ENCODE measurements at places on chromosomes 5 and 9. TPM values are rescaled to one million over a fixed set of nuclear protein-coding genes. Genes with fewer than 3 reads are reported as not detected.

DNA sequence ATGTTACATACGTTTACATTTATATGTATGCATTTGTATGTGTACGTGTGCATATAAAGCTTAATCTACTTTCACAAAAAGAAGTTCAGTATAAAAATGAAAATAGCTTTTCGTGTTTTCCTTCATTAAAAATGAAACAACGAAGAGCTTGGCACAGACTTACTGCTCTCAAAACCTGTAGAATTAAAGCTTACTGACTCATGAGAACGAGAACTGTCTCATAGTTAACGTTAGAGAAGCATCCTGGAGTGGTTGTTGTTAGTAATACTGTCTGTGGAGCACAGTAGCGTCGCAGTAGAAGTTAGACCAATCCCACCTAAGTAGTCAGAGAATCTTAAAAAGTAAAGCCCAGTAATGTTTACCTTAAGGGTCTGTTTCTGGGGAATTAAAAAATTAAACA is 1.3 kb downstream of the MAT2B start:
- peak overlapping the region; percentile 64 for H3K27ac ChIP-seq
- peaks cover 24% of the 10 kb centered on the region for H3K4me1 ChIP-seq
- peak overlapping the region; percentile 50 for H3K4me3 ChIP-seq
- no peak for DNase-seq

- no peak for DNase-seq
- H3K36me3 ChIP-seq: no peaks in the 10 kb centered on the region
- H3K27me3 ChIP-seq: no peaks in the 10 kb centered on the region
- H3K4me3 ChIP-seq: no peak overlapping the region
- peak overlapping the region; percentile 50 for H3K27ac ChIP-seq
- H3K4me1 ChIP-seq: peaks cover 14% of the 10 kb centered on the region
Measured at GRCh38 chr5:102762562-102763227, 7.6 kb downstream of the PAM start.

- H3K27me3 ChIP-seq: no peaks in the 10 kb centered on the region
- no peak overlapping the region for H3K27ac ChIP-seq
- no peaks in the 10 kb centered on the region for H3K4me1 ChIP-seq
- no peak for DNase-seq
Measured at GRCh38 chr9:123471843-123472570, 116.0 kb downstream of the CRB2 start.

DNA sequence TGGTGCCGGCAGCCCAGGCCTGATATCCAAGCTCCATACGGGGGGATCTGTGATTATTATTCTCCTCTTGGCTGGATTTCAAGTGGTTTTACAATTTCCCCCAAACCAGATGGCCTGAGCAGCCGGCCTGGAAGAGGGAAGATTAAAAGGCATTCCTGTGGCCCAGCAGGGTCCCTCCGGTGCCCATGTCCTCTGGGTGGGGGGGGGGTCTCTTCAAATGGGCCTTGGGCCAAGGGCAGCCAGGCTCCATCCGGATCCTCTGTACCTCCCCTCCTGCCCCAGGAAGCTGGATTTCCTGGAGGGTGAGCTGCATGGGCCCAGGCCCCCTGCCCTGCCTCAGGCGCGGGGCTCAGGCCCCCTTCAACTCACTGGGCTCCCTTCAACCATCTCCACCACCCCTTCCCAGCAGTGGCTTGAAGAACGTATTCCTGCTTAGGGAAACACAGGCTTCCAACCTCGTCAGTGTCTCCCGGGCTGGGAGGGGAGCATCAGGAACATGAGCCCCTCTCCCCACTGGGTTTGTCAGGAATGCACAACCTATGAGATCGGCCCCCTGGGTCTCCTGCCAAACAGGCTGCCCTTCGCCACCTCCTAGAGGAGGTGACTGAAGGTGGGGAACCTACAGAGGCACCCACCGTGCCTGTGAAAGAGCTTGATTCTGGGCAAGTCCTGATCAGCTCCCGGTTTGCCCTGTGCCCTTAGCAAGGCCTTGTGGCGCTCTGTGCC is 62.9 kb upstream of the ORM1 start:
- no peaks in the 10 kb centered on the region for H3K36me3 ChIP-seq
- no peaks in the 10 kb centered on the region for H3K4me1 ChIP-seq
- no peaks in the 10 kb centered on the region for H3K27me3 ChIP-seq
- no peak for DNase-seq
- H3K4me3 ChIP-seq: no peak overlapping the region

Gene IL3
- total RNA-seq: not detected

DNA sequence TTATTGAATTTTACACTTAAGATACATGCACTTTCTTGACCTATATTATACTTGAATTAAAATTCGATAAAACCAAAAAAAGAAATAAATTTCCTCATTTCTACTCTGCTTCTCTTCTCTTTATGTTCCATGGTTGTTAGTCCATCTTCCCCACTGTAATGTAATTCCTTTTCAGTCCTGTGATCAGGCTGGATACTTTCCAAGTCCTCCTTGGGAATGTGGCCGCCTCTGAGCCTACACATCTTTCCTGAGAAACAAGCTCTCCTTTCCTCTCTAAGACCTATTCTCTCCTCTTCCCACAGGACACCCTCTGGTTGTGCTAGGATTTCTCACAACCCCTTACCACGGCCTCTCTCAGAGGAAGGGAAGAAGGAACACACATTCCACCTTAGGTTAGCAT is 285.1 kb downstream of the DNAH5 start:
- no peaks in the 10 kb centered on the region for H3K4me1 ChIP-seq
- no peak for DNase-seq
- no peak overlapping the region for H3K27ac ChIP-seq
- no peaks in the 10 kb centered on the region for H3K27me3 ChIP-seq

Gene STOM
- total RNA-seq: 218 TPM

DNA sequence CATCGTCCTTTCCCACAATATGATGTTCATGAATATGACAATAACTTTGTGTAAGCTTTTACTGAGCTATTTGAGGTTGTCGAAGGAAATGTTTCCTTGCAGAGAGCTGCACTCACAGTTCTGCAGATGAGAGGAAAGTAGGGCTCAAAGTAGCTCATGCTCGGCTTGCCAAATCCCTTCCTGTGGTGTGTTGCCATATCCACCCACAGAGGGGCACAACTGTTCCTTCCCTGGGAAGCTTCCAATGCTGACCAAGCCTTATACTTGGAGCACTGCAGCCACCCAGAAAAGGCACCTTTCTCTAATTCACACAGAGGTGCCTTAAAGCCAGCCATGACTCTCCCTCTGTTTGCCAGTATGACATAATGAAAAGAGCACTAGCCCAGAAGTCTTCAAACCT is 390.3 kb downstream of the CAAP1 start:
- no peak overlapping the region for H3K4me3 ChIP-seq
- H3K27ac ChIP-seq: no peak overlapping the region
- DNase-seq: no peak
- no peaks in the 10 kb centered on the region for H3K4me1 ChIP-seq
- H3K36me3 ChIP-seq: no peaks in the 10 kb centered on the region
- no peaks in the 10 kb centered on the region for H3K27me3 ChIP-seq

DNA sequence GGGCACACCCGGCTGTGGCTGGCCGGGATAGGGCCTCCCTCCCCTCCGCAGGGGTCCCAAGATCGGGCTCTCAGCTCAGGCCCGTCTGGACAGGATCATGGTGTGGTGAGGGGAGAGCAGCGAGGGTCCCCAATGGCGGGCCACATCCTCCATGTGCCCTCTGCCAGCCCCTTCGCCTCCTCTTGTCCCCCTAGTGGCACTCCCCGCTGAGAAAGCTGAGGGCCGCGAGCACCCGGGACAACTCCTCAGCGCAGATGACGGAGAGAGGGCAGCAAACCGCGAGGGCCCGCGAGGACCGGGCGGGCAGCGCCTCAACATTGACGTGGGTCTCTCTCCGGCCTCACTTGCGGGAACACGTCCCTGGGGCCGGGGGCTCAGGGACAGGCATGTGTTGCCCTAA is 24.6 kb downstream of the NKD2 start:
- H3K4me1 ChIP-seq: no peaks in the 10 kb centered on the region
- no peaks in the 10 kb centered on the region for H3K27me3 ChIP-seq
- H3K4me3 ChIP-seq: no peak overlapping the region
- no peak overlapping the region for H3K27ac ChIP-seq

DNA sequence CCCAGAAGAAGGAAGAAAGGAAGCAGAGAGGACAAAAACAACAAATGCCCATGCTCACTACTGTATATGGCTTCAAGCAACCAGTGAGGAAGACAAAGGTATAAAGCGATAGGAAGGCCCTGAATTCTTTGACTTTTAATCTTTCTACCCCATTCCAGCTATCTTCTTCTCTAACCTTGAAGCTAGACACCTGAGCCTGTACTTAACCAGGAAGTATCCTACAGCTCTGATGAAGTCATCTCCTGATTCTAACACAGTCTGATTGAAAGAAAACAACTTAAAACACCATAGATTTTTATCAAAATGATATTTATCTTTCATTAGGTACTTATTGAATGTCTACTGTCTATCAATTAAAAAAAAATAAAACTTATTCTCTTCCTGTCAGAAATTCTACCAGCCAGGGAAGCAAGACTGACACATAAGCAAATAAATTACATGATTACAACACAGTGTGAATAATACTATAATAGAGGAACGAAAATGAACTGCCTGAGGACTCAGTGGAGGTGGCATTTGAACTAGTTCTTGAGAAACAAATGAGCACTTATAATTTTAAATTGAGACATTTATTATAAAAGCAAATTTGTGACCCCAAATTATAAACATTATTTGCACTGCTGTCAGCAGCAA is 123.3 kb upstream of the ELL2 start:
- no peaks in the 10 kb centered on the region for H3K4me1 ChIP-seq
- H3K27me3 ChIP-seq: no peaks in the 10 kb centered on the region
- no peak overlapping the region for H3K4me3 ChIP-seq
- DNase-seq: no peak
- no peak overlapping the region for H3K27ac ChIP-seq
- H3K36me3 ChIP-seq: no peaks in the 10 kb centered on the region

GRCh38 chr9:112332214-112332613 is 1.2 kb downstream of the PTBP3 start:
- no peak for DNase-seq
- peaks cover 3% of the 10 kb centered on the region for H3K4me1 ChIP-seq
- H3K4me3 ChIP-seq: peak overlapping the region; percentile 92

DNA sequence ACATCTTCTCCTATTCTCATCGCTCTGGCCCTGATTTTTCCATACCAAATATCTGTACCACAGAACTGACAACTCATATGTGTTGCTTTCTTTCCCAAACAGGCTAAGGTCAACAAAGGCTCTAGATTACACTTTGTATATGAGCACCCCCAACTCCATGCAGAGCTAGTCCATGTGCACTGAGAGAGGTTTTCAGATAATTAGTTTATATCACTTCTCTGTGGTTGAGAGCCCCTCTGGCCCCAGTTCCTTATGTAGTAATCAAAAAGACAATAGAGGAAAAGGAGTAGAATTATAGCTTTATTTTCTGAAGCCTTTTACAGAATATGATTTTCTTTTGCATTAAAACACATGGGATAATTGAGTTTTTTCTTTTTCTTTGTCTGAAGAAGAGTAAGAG is 120.0 kb downstream of the TRIO start:
- H3K27ac ChIP-seq: no peak overlapping the region
- no peaks in the 10 kb centered on the region for H3K27me3 ChIP-seq
- DNase-seq: no peak
- H3K4me1 ChIP-seq: peaks cover 37% of the 10 kb centered on the region
- H3K4me3 ChIP-seq: no peak overlapping the region

Gene LHX3
- not detected for total RNA-seq

Gene CYLC2
- total RNA-seq: not detected

GRCh38 chr5:139912158-139912557 is 116.5 kb downstream of the PSD2 start:
- H3K4me1 ChIP-seq: no peaks in the 10 kb centered on the region
- H3K4me3 ChIP-seq: no peak overlapping the region
- peak; percentile 20 for DNase-seq
- no peaks in the 10 kb centered on the region for H3K36me3 ChIP-seq

Measured in adrenal gland (tissue), 19 donors.